ENCODE measurements at places on chromosomes 3 and 15. TPM values are rescaled to one million over a fixed set of nuclear protein-coding genes. Genes with fewer than 3 reads are reported as not detected.

The SRGAP3 gene
- total RNA-seq = 7.8 TPM

DNA sequence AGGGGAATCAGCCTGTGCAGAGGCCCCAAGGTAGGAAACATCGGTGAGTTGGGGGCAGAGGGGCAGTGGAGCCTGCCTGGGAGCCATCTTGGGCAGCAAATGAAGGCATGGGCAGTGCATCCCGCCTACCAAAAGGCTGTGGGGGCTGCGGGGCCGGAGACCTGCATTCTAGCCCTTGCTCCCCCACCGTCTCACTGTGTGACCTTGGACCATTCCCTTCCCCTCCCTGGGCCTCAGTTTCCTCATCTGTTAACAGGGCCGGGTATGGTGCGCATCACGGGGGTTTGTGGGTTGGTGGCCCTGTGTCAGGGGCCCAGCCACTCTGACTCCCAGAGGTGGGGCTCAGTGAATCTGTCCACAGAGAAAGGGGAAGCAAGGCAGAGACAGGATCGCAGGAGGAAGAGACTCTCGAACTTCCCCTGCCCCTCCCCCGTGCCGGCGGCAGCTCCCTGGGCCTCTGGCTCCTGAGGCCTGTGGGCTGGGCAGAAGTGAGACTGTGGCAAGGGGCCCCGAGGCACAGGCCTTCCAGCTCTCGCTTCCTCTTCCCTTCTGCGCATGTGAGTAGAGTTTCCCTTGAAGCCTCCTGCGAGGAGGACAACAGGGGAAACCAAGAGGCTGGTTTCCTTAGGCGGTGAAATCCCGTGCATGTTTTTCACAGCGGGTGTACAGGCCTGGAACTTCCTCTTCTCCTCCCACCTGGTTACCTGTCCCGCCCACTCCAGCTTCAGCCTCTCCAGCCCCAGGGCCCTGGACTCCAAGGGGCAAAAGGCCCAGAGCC, 42.9 kb downstream of the IDH2 start:
- DNase-seq = peak; percentile 94

DNA sequence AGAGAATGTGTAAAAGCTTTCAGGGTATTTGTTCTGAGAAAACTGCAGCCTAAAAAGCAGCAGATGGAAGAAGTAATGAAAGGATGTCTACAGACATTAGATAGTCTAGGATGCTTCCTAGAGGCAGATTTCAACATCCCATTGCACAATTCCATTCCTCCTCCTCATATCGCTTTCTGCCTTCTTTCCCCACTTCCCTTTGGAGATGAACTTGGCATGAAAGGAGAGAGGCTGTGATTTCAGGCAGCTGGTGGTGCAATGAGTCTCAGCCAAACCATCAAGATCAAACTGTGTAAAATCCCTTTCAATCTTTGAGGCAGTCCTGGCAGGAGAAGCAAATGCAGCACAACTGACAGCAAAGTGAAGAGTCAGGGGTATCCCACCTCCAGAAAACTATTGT, 438.7 kb upstream of the KCNMB2 start:
- no peak for DNase-seq

GRCh38 chr3:33659856-33660434, 58.1 kb downstream of the CLASP2 start:
- DNase-seq = no peak

DNA sequence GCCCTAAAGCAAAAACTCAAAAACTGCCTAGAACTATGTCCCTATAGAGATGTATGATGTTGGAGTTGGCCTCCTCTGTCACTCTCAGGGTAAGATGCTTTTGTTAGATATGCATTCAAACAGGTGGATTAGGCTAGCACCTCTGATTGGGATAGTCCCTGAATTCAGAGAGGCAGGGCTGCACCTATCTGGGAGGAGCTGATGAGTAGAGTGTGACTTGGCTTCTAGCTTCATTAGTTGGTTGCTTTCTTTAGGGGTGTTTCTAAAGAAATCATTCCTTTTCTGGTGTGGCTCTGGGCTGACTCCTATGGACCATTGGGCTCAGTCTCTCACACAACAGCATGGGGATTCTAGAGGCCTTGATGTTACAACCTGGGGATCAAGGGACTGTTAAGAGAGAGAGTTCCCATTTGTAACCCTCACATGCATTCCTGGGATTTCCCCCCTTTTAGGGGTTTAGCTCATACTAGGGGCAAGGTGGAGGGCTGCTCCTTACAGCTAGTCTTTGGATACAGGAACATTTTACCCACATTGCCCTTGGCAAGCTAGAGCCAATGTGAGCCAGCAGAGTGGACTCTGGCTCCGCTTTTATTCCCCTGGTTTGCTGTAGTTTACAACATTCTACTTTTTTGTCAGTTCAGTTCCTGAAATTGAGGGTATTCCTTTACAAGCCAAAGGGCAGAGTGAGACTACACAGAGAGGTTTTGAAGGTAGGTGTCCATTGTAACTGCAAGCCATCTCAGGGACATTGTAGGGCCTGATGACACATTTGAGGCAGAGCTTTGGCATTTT, 7.5 kb downstream of the ZNF592 start:
- DNase-seq = no peak

- DNase-seq = no peak
These were observed 47.0 kb upstream of the SELENOK start for GRCh38 chr3:53938645-53939044.

- DNase-seq = no peak
These were observed 36.2 kb downstream of the GLB1 start for GRCh38 chr3:33060609-33061337.

Measured in lower lobe of right lung (tissue), 2 donors.